Ascending aorta (tissue), 2 donors: ENCODE measurements at places on chromosomes 2 and 18.

- peak; percentile 73 for DNase-seq
Observed at GRCh38 chr2:46490521-46491141, 11.3 kb downstream of the TMEM247 start.

DNA sequence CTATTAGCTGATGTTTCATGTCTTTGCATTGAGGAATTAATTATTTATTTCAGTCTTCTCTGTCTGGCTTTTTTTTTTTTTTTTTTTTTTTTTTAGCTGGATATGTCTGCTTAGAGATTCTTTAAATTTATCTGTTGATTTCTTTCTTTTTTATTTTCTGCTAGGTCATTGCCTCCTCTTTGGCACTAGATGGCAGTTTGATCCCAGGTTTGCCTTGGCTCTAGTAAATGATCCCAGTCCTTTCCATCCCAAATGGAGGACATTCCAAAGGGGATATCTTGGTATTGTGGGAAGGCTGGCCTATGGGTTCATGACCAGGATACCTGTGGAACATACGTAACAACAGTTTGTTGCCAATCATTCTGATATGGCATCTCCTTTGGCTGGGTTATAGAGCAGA is 339.5 kb upstream of the GCFC2 start:
- no peak for DNase-seq

- no peak for DNase-seq
Observed at GRCh38 chr18:22171258-22172119, 2.1 kb downstream of the GATA6 start.

GRCh38 chr2:72148837-72149555 is 1.3 kb upstream of the CYP26B1 start:
- DNase-seq = peak; percentile 72
